Stomach (tissue), 19 donors: ENCODE measurements at places on chromosomes 4 and X. TPM values are rescaled to one million over a fixed set of nuclear protein-coding genes. Genes with fewer than 3 reads are reported as not detected.

DGKK gene
- not detected for total RNA-seq

GAB3 gene
- total RNA-seq, result 11.0 TPM

BANK1 gene
- not detected for total RNA-seq

VSIG4 gene
- 17.7 TPM for total RNA-seq

GPR78 gene
- total RNA-seq, result not detected

REELD1 gene
- total RNA-seq, result 0.73 TPM

NAT8L gene
- not detected for total RNA-seq

CT45A3 gene
- total RNA-seq, result not detected
